Mammary epithelial cell (primary cell): ENCODE measurements at places on chromosomes 2 and 18.
A peak's percentile ranks its signal among the peaks of the same experiment; 100 is the strongest.

- DNase-seq: peak; percentile 99
These were observed 4.6 kb upstream of the ARID5A start for GRCh38 chr2:96531872-96532505.

DNA sequence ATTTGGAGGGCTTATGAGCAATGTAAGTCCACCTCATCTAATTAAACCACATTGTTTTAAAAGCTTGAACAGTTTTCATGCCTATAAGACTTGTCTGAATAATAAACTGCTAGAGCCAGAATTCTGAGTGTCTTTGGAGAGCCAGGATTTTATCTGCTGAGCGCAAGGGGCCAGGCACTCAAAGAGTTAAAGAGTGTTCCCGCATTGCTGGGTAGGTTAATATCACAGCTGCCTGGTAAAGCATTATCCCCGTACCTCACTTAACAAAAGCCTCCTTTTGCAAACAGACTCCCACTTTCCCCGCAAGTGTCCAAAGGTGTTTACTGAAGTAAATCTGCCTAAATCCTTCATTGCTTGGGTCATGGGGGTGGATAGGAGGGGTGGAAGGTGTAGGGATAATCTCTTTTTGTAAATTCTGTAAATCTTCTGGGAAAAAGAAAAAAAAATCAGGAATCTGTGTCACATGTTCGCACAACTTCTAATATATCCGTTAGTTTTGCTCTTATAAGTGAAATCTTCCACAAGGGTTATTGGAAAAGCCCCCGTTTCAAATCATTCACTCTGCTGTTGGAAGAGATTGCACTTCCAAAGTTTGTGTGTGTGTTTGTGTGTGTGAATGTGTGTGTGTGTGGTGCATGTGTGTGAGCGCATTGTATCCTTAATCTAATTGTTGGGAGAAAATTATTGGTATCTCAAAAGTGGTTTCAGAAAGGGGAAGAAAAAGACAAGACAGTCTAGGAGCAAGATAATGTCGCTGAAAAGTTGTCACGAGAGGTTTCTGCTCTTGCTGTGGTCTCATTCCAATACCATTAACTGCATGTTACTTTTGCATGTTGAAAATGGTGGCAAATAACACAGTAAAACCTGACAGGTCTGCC, 10.7 kb downstream of the ZEB2 start:
- no peak for DNase-seq

- peak; percentile 42 for DNase-seq
These were observed 61.6 kb downstream of the AAK1 start for GRCh38 chr2:69581774-69582581.

- DNase-seq: no peak
These were observed 65.5 kb upstream of the CYP1B1 start for GRCh38 chr2:38141501-38141900.

DNA sequence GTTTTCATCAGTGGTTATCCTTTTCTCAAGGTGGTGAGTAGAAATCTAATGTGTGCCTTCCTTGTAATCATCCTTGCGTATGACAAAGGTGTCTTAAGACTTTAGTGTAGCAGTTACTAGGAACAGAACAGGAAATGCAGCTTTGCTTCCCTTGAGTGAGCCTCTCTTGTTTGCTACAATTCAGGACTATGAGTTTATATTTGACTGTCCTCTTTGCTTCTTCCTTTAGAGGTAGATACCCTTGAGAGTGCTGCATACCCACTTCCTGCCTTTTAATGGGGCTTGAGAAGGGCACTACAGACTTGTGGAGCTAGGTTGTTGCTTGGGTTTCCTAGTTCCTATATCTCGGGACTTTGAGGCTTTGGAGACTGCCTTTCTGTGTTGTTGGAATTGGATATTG, 3.8 kb downstream of the KCNJ13 start:
- no peak for DNase-seq

DNA sequence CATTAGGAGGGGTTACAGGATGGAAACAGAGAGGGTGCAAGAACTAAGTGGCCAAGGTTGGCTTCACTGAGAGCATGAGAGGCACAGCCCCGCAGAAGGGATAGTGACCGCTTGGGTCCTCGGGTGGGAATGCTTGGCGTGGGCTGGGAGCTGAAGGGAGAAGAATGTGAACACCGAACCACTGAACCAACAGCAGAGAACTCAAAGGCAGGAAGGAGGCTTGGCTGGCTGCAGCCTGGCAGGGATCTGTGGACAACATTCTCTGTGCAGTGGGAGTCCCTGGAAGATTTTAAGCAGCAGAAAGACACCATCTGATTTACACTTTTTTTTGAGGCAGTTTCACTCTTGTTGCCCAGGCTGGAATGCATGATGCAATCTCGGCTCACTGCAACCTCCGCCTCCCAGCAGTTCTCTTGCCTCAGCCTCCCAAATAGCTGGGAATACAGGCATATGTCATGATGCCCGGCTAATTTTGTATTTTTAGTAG, 33.9 kb downstream of the SOWAHC start:
- no peak for DNase-seq

DNA sequence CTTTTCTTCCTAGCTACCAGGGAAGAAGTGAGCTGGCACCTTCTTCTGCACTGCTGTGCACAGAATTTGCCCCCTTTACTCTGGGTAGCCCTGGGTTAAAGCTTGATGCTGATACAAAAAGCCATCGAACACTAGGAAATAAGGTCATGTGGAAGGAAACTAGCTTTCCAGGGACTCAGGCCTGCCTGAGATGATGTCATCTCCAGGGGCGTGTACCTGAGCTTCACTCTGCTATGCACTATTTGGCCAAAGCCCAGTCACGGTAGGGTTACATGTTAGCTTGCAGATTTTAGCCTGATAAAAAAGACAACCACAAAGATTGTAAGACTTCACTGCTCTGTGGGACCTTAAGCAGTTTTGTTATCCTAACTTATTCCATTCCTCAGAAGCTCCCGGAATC, 20.4 kb downstream of the EDAR start:
- DNase-seq: peak; percentile 57

DNA sequence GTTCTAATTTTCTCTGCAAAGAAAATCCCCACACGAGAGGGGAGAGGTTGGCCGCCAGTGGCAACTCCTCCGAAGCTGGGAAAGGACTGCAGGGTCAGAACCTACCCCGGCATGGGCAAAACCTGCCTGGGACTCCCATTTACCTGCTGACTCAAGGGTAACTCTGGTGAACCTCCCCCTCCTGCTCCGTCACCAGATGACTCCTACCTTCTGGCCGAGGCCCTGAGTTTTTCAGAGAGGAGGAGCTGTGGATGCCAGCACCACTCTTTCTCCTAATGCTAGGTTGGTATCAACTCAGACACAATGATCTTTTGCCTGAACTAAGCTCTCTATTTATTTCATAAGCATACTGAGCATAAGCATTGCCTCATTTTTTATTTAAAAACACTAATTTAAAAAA, 96.6 kb downstream of the ALPK2 start:
- DNase-seq: no peak

DNA sequence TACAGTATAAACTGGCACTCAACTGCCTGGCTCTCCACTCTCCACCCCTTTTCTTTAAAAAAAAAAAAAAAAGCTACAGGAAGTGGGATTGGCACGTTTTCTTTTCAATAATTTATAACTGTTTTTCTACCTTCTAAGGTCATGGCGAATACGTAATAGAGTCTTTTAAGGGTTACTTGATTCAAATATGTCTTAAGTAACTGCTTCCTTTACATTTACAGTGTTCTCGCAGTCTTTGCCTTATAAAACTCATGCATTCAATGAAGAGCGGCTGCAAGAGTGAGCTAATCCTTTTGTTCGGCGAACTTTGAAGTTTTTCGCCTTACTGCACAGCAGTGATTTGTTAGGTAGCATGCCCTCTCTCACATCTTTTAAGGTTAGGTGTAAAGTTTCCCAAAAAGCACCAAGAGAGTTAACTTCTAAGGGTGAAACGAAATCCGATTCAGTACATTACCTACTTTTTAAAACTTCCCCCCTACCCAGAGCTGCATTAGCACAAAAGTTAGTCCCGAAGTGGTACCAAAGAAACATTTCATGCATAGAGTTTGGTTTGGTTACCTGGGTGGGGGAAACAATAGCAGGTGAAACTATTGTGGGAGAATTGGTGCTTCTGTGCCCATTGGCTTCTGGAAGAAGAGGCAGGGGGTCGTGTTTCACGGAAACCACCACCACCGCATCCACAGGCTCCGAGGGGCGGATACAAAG, 2.0 kb downstream of the KCTD1 start:
- peak; percentile 60 for DNase-seq

DNA sequence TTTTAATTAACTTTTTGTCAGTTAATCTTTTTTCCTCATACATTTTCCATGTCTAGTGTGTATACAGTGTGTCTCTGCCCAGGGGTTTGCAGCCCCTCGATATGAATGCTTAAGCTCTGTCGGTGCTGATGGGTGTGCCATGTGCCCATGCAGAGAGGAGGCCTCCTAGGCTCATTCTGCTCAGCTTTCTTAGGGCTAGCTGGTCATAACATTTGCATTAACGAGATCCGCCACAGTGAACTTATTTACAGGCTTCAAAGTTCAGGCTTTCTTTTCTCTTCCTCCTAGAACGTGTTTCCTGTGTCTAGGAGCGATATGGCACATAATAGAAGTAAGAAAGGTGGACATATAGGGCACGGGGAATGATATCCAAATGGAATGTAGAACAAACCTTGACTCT, 783.3 kb downstream of the PLCL1 start:
- DNase-seq: no peak
